ENCODE measurements at places on chromosomes 4 and X. TPM values are rescaled to one million over a fixed set of nuclear protein-coding genes. Genes with fewer than 3 reads are reported as not detected.

DNA sequence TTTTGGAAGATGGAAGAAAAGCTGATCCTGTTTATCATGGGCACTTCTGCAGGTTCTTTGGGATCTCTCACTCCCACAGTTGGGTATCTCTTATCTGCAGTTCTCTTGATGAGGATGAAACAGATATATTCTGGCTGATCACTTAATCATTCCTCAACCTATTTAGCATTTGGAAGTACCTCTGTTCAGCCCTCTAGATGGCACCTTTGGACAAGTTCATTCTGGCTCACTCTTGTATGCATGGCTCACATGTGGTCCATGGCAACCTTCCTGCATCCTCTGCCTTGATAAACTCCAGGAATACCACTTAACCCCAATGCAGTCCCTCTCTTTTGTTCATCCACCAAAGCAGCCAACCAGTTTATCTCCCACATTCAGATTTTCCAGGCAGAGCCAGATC is 74.2 kb downstream of the SMARCA5 start:
- DNase-seq: no peak
- H3K27me3 ChIP-seq: no peaks in the 10 kb centered on the region
- H3K36me3 ChIP-seq: no peaks in the 10 kb centered on the region
- no peak overlapping the region for H3K4me3 ChIP-seq
- H3K4me1 ChIP-seq: no peaks in the 10 kb centered on the region

DNA sequence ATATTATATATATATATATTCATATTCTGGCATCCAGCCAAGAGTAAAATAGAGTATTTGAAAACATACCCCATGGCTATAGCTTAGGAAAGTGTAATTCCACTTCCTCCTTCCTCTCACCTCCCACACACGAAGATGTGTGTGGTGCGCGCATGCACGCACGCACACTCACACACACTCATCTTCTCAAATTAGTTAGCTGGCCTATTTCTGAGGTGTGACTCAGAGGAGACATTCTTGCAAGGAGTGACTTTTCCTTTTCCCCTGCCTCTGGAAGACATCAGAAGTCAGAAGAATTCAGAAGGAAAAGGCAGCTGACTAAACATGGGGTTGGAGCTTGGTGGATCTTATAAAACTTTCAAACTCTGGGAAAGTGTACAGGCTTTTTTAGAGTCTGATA is 8.8 kb downstream of the ENPEP start:
- no peaks in the 10 kb centered on the region for H3K36me3 ChIP-seq
- peaks cover 9% of the 10 kb centered on the region for H3K4me1 ChIP-seq
- DNase-seq: no peak
- H3K27ac ChIP-seq: no peak overlapping the region
- H3K4me3 ChIP-seq: no peak overlapping the region

DNA sequence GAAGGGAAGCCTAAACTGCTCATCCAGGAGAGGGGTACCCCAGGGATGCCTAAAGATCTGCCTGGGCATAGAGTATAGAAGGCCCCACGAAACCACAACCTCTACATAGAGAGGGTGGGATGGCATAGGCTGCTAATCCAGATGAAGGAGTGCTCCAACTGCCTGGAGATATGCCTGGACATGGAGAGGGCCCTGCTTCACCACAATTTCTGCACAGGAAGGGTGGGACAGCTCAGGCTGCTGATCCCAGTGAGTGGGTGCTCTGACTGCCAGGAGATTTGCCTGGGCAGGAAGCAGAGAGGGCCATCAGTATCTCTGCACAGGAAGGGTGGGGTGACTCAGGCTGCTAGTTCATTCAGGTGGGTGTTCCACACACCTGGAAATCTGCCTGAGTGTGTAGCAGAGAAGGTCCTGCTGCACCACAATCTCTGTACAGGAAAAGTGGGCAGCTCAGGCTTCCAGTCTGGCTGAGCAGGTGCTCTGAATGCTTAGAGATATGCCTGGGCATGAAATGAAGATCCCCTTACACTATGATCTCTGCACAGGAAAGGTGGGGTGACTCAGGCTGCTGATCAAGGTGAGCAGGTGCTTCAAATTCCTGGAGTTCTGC is 61.1 kb downstream of the ZNF518B start:
- no peak overlapping the region for H3K27ac ChIP-seq
- no peak overlapping the region for H3K4me3 ChIP-seq
- DNase-seq: no peak
- H3K4me1 ChIP-seq: no peaks in the 10 kb centered on the region
- H3K36me3 ChIP-seq: no peaks in the 10 kb centered on the region

DNA sequence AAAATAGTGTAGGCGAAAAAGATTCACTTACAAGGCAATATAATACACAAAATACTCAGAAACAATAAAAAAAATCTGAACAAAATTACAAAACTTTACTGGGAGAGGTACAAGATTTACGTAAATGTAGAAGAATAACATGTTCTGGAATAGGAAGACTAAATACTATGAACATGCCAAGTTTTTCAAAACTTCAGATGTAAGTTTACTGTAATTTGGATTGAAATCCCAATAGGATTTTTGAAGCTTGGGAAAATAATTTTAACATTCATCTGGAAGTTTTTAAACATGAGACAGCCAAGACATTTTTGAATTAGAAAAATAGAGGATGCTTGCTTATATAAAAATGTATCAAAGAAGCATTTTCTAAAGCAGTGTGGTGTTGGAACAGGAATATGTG is 30.5 kb upstream of the CT83 start:
- no peak overlapping the region for H3K27ac ChIP-seq
- no peaks in the 10 kb centered on the region for H3K4me1 ChIP-seq
- H3K4me3 ChIP-seq: no peak overlapping the region
- H3K36me3 ChIP-seq: no peaks in the 10 kb centered on the region
- H3K27me3 ChIP-seq: no peaks in the 10 kb centered on the region

The SMR3A gene
- total RNA-seq: not detected

DNA sequence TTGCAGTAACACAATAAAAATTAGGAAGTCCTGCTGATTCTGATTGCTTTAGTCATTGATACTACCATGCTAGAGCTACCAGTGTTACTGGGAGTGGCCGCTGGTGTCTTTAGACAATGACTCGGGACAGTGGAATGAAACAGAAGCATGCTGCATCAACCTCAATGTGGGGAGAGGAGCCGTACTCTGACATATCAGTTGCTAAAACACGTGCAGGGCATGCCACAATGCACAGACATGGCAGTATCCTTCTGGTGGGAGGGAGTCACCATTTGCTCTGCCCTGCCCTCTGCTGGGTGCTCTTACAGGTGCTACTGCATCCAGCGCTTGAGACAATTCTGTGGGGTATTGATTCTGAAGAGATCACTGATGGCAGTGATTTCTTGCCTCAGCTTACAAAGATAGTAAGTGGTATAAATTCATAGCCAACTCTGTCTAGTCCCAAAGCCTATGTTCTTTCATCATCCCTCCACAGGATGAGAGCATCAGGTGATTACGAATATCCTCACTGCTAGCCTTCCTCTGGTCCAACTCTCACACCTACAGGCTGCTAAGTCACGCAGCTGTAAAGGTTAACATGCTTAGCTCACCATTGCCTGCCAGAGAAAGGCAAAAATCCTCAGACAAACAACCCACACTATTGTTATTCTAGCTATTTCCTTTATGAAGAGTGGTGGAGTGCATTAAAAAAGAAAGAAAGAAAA is 43.7 kb downstream of the NSG1 start:
- no peak for DNase-seq
- no peak overlapping the region for H3K27ac ChIP-seq
- H3K36me3 ChIP-seq: peaks cover 10% of the 10 kb centered on the region
- no peak overlapping the region for H3K4me3 ChIP-seq
- H3K4me1 ChIP-seq: no peaks in the 10 kb centered on the region

GRCh38 chr4:140666889-140667614 is 89.1 kb downstream of the TBC1D9 start:
- DNase-seq: no peak
- H3K27me3 ChIP-seq: no peaks in the 10 kb centered on the region
- no peak overlapping the region for H3K4me3 ChIP-seq
- H3K27ac ChIP-seq: no peak overlapping the region
- H3K4me1 ChIP-seq: no peaks in the 10 kb centered on the region
- H3K36me3 ChIP-seq: peaks cover 12% of the 10 kb centered on the region

DNA sequence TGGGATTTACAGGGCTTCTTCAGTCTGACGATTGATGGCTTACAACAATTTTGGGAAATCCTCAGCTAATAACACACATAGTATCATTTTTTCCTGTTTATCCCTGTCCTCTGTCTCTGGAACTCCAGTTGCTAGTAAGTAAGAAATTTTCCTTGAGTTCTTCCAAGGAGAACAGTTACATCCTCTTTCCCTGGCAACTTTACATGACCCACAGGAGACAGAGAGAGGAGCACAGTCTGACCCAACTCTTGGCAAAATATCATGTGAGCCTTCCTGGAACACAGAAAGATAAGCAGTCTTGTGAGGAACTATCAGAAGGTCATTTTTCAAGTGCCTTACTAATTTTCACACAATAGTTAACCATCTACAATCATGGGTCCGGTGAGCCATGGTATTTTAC is 578.7 kb upstream of the PABPC4L start:
- H3K27me3 ChIP-seq: no peaks in the 10 kb centered on the region
- no peak overlapping the region for H3K4me3 ChIP-seq
- no peaks in the 10 kb centered on the region for H3K4me1 ChIP-seq
- H3K27ac ChIP-seq: no peak overlapping the region
- no peaks in the 10 kb centered on the region for H3K36me3 ChIP-seq

GRCh38 chrX:10110316-10110935 is 46.3 kb upstream of the CLCN4 start:
- no peaks in the 10 kb centered on the region for H3K36me3 ChIP-seq
- no peak for DNase-seq
- no peaks in the 10 kb centered on the region for H3K27me3 ChIP-seq
- H3K4me1 ChIP-seq: no peaks in the 10 kb centered on the region

The SPANXN4 gene
- not detected for total RNA-seq

Measured in body of pancreas (tissue), 4 donors.